Activated CD4-positive, alpha-beta memory T cell treated with anti-CD3 and anti-CD28 coated beads, Interleukin-2, amount 10 ng/mL, durations not matched to agents 7 days and 5 days (primary cell): ENCODE measurements at places on chromosomes 4 and X. TPM values are rescaled to one million over a fixed set of nuclear protein-coding genes. Genes with fewer than 3 reads are reported as not detected.

DNA sequence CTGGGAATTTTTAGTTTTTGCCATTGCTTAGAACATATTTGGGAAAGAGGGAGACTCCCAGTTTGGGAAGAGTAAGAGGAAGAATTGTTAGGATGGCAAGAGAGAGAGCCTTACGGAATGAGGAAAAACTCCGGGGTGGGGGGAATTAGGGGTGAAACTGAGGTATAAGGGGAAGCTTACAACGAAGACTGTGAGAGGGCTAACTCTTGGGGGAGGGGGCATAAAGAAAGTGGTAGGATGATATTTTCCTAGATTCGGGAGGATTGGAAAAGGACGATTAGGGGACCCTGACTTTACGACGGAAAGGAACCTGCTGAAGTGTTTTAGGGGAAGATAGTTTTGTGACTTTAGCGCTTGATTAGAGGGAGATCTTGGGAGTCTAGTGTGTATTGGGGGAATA, 86.2 kb upstream of the HPRT1 start:
- H3K36me3 ChIP-seq, result peaks cover 14% of the 10 kb centered on the region
- no peaks in the 10 kb centered on the region for H3K27me3 ChIP-seq
- DNase-seq, result no peak
- H3K4me3 ChIP-seq, result peak overlapping the region; percentile 87
- peak overlapping the region; percentile 91 for H3K27ac ChIP-seq

- H3K27ac ChIP-seq, result no peak overlapping the region
- no peaks in the 10 kb centered on the region for H3K27me3 ChIP-seq
- DNase-seq, result no peak
- H3K36me3 ChIP-seq, result no peaks in the 10 kb centered on the region
Measured at GRCh38 chr4:68963374-68963773, 11.8 kb upstream of the UGT2A3 start.

GRCh38 chrX:78024349-78025059, 55.1 kb upstream of the PGAM4 start:
- no peaks in the 10 kb centered on the region for H3K4me1 ChIP-seq
- H3K27me3 ChIP-seq, result no peaks in the 10 kb centered on the region
- peak; percentile 16 for DNase-seq

DNA sequence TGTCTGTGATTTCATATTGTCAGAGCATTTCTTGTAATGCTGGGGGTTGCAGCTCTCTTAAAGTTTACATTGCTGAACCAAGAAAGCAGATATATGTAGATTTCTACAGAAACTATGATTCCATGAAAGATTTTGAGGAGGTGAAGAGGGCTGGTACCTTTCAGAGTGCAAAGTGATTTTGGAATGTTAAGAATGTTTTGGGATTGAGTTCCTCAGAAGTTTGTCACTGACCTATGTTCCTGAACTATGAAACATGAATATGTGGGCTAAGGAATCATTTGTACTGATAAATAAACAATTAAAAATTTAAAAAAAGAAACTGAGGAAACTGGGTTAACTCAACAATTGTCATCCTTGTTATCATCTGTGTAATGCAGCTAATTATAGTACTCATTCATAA, 12.3 kb upstream of the CHIC2 start:
- H3K27me3 ChIP-seq, result peaks cover 10% of the 10 kb centered on the region
- no peaks in the 10 kb centered on the region for H3K4me1 ChIP-seq
- no peaks in the 10 kb centered on the region for H3K36me3 ChIP-seq
- H3K27ac ChIP-seq, result no peak overlapping the region

DNA sequence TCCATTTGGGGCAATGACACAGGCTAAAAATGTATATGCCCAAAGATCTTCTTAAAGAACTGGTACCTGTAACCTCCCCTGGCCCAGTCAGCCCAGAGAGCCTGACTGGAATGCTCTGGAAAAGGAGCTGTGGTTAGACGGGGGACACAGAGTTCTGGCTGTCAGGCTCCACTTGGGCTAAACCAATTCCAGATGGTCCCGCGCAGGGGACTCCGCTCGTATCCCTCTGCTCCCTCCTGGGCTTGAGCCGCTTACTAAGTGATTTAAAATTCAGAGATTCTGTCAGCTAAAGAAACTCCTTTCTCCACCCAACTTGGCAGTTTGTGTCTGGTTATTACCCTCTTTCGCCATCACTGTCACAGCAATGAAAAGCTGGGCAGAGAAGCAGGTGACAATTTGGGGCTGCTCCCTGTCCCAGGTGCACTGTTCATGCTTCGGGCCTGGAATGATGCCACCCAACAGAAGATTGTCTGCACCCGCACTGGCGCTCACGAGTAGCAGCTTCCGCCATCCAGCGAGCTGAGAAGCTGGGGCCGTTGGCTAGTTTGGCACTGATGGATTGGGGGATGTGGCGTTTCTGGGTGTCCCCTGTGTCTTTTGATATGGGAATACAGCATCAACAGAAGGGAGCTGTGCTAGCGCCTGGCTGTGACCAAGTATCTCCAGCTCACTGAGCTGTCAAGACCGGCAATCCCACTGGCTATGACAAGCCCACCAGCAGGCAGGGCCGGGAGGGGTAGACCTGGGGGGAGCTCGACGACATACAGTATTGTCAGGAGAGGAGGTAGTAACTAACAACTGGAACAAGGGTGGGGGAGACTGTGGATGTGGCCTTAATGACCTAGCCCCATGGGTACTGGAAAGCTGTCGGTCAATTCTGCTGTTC, 6.7 kb upstream of the IRAK1 start:
- no peak overlapping the region for H3K27ac ChIP-seq
- H3K27me3 ChIP-seq, result no peaks in the 10 kb centered on the region
- no peak for DNase-seq
- H3K36me3 ChIP-seq, result peaks cover 24% of the 10 kb centered on the region
- H3K4me1 ChIP-seq, result peaks cover 6% of the 10 kb centered on the region

The TADA2B gene
- 27.3 TPM for total RNA-seq

The CXCL5 gene
- total RNA-seq, result not detected
